Activated naive CD8-positive, alpha-beta T cell treated with anti-CD3 and anti-CD28 coated beads, Interleukin-2, amount 10 ng/mL, durations not matched to agents 7 days and 5 days (primary cell): ENCODE measurements at places on chromosomes 3 and 15.
A peak's percentile ranks its signal among the peaks of the same experiment; 100 is the strongest.

GRCh38 chr3:133928136-133928893, 32.6 kb upstream of the RAB6B start:
- peak overlapping the region; percentile 63 for H3K4me3 ChIP-seq
- H3K36me3 ChIP-seq = no peaks in the 10 kb centered on the region
- H3K4me1 ChIP-seq = peaks cover 5% of the 10 kb centered on the region
- no peak for DNase-seq
- no peak overlapping the region for H3K27ac ChIP-seq

DNA sequence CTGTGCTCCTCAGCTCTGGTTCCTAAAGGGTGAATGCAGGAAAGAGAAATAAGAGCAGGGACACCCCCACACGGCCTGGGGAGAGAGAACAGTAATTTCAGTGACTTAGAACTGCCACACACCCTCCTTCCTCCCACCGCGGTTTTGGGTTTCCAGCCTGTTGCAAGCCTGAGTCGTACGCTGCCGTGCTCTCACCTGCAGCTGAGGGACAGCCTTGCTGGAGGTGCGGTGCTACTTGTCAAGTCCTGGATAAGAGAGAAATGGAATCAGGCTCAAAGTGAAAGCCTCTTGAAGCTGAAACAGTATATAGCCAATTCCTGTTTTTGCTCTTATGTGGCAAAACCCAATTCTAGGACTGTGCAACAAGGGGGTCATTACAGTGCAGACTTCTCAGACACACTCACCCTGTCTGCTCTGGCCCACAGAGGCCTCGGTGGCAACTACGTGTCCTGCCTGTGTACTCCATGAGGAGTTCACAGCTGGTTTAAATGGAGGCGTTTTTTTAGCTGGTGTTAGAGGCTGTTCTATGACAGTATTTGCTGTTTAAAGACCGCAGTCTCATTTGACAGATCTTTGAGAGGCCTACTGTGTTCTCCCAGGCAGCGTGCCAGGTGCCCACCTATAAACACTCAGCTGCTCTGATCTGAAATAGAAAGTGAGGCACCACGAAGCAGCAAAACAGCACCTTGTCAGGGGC, 42.9 kb downstream of the TBC1D2B start:
- peak overlapping the region; percentile 69 for H3K4me3 ChIP-seq
- H3K27ac ChIP-seq = peak overlapping the region; percentile 71
- H3K4me1 ChIP-seq = peaks cover 68% of the 10 kb centered on the region
- peak; percentile 77 for DNase-seq
- H3K36me3 ChIP-seq = peaks cover 32% of the 10 kb centered on the region

DNA sequence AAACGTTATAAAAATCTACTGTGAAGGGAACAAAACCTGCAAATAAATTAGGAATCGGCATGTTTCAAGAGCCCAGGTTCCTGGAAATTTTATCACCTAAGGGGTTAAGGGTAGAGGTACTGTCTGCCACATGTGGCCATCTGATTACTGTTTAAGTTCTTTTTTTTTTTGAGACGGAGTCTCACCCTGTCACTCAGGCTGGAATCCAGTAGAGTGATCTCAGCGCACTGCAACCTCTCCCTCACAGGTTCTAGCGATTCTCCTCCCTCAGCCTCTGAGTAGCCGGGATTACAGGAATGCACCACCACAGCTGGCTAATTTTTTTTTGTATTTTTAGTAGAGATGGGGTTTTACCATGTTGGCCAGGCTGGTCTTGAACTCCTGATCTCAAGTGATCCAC, 35.8 kb downstream of the UQCC5 start:
- H3K4me3 ChIP-seq = no peak overlapping the region
- H3K4me1 ChIP-seq = no peaks in the 10 kb centered on the region

DNA sequence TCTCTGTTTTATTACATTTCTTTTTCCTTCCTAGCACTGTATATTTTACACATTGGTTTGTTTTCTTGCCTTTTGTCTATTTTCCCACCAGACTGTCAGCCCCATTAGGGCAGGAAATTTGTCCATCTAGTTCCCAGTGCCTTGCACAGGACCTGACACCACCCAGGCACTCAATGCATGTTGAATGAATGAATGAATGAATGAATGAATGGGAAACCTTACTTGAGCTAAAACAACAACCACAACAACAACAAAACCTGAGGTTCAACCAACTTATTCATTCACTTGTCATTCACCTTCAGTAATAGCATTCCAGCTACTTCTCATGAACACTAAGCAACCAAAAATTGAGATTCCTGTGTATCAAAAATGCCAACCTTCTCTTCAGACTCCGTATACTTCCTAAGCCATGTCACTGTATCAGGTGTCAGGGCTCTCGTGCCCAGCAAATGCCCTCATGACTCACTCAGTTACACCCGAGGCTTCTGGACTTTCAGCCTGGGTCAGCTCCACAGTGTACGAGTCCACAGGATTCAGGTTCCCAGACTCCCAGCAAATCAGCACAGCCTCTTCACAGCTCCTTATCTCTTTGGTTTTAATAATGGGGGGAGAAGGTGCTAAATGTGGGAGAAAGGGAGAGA, 37.3 kb downstream of the FSD2 start:
- H3K36me3 ChIP-seq = peaks cover 25% of the 10 kb centered on the region
- DNase-seq = no peak
- H3K27me3 ChIP-seq = peaks cover 2% of the 10 kb centered on the region
- peaks cover 6% of the 10 kb centered on the region for H3K4me1 ChIP-seq
- H3K27ac ChIP-seq = no peak overlapping the region
- H3K4me3 ChIP-seq = no peak overlapping the region

GRCh38 chr3:53473422-53473821, 21.0 kb upstream of the CACNA1D start:
- H3K27me3 ChIP-seq = peaks cover 50% of the 10 kb centered on the region
- no peaks in the 10 kb centered on the region for H3K4me1 ChIP-seq
- H3K36me3 ChIP-seq = no peaks in the 10 kb centered on the region
- H3K4me3 ChIP-seq = no peak overlapping the region
- H3K27ac ChIP-seq = no peak overlapping the region

- DNase-seq = peak; percentile 10
- no peaks in the 10 kb centered on the region for H3K4me1 ChIP-seq
- H3K27ac ChIP-seq = no peak overlapping the region
- no peak overlapping the region for H3K4me3 ChIP-seq
Observed at GRCh38 chr3:14520967-14521366, 19.2 kb downstream of the GRIP2 start.

DNA sequence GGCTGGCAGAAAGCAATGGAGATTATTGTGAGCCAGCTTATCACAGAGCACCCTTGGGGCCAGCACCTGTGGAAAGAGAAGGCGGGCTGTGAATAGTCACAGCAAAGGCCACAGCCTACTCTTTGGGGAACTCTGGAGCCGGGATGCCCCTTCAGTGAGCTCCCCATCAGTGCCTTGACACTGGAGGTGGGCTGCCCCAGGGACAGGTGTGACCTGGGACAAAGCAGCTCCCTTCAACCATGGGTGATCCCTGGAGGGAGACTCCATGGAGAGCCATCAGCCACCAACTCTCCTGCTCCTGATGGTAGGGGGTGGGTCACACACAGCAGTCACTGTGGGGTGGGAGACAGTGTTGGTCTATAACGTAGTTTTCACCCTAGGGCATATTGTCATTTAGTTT, 5.8 kb downstream of the TTC21A start:
- H3K27ac ChIP-seq = no peak overlapping the region
- no peak for DNase-seq
- peaks cover 14% of the 10 kb centered on the region for H3K4me1 ChIP-seq
- H3K4me3 ChIP-seq = no peak overlapping the region
- H3K36me3 ChIP-seq = no peaks in the 10 kb centered on the region

GRCh38 chr3:197203714-197204146, 94.7 kb downstream of the DLG1 start:
- no peak overlapping the region for H3K27ac ChIP-seq
- no peaks in the 10 kb centered on the region for H3K27me3 ChIP-seq
- peaks cover 10% of the 10 kb centered on the region for H3K4me1 ChIP-seq
- peaks cover 5% of the 10 kb centered on the region for H3K36me3 ChIP-seq

DNA sequence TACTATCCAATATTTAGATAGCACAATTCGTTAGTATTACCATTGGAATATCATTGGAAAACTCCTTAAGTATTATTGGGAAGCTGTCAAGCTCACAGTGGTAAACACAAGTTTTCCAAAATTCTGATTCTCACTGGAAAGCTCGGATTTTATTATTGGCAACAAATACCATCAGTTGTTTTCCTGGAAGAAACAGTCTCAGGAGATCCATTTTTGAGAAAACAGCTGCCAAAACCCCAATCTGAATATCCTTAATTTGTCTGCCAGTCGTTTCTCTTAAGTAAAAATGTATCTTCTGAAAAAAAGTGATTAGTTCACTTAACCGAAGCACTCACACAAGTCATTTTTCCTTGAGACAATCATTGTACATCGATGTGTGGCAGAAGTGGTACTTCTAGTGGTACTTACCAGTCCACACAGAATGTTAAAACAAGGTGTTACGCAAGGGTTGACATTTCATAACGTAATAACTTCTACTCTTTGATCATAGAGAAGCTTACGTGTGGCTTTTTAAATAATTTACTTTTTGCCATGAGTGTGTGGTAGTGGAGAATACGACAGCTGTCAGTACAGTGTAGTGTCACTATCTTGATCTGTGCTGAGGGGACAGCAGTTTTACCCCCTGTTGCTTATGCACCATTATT, 74.9 kb downstream of the FAM43A start:
- no peak overlapping the region for H3K4me3 ChIP-seq
- no peak for DNase-seq
- H3K36me3 ChIP-seq = no peaks in the 10 kb centered on the region

GRCh38 chr3:142817356-142817755, 71.5 kb downstream of the PCOLCE2 start:
- H3K27me3 ChIP-seq = peaks cover 24% of the 10 kb centered on the region
- no peak for DNase-seq
- no peaks in the 10 kb centered on the region for H3K4me1 ChIP-seq
- no peaks in the 10 kb centered on the region for H3K36me3 ChIP-seq
- no peak overlapping the region for H3K27ac ChIP-seq
- no peak overlapping the region for H3K4me3 ChIP-seq

- H3K36me3 ChIP-seq = no peaks in the 10 kb centered on the region
- DNase-seq = no peak
- no peaks in the 10 kb centered on the region for H3K4me1 ChIP-seq
- no peak overlapping the region for H3K27ac ChIP-seq
- no peaks in the 10 kb centered on the region for H3K27me3 ChIP-seq
- no peak overlapping the region for H3K4me3 ChIP-seq
Observed at GRCh38 chr3:88785841-88786240, 321.6 kb upstream of the EPHA3 start.

DNA sequence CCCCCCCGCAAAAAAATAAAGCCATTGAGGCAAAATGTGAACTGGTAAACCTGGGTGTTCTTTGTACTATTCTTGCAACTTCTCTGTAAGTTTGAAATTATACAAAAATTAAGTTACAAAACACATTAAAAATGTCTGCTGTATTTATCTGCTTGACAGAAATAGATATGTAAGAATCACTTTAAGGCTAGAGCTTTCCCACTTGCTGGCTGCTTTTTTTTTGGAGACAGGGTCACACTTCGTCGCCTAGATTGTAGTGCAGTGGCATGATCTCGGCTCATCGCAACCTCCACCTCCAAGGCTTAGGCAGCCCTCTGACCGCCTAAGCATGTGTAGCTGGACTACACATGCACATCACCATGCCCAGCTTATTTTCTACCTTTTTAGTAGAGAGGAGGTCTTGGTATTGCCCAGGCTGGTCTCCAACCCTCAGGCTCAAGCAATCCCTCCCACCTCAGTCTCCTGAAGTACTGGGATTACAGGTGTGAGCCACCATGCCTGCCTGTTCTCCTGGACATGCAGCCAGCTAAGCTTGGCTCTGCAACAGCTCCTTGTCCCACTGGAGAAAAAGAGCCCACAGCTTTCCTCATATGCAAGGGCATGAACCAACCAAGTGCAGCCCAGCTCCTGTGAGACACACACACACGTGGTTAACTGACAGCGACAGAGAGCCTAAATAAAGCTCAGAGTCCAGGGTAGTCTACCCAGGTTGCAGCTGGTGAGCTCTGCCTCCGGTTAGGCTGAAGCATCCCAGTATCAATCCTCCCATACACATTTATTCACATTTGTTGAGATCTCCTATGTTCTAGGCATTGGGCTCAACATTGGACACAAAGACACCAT, 4.5 kb downstream of the RPS17 start:
- H3K27ac ChIP-seq = peak overlapping the region; percentile 40
- peaks cover 41% of the 10 kb centered on the region for H3K36me3 ChIP-seq
- no peak for DNase-seq

GRCh38 chr3:9399746-9400145, 2.3 kb downstream of the SETD5 start:
- H3K27ac ChIP-seq = peak overlapping the region; percentile 20
- no peaks in the 10 kb centered on the region for H3K27me3 ChIP-seq
- peak overlapping the region; percentile 98 for H3K4me3 ChIP-seq
- H3K36me3 ChIP-seq = peaks cover 21% of the 10 kb centered on the region
- peaks cover 47% of the 10 kb centered on the region for H3K4me1 ChIP-seq
- DNase-seq = no peak

- no peaks in the 10 kb centered on the region for H3K27me3 ChIP-seq
- DNase-seq = no peak
- no peak overlapping the region for H3K27ac ChIP-seq
- no peaks in the 10 kb centered on the region for H3K4me1 ChIP-seq
- no peak overlapping the region for H3K4me3 ChIP-seq
Observed at GRCh38 chr15:35833581-35833980, 287.6 kb upstream of the DPH6 start.

DNA sequence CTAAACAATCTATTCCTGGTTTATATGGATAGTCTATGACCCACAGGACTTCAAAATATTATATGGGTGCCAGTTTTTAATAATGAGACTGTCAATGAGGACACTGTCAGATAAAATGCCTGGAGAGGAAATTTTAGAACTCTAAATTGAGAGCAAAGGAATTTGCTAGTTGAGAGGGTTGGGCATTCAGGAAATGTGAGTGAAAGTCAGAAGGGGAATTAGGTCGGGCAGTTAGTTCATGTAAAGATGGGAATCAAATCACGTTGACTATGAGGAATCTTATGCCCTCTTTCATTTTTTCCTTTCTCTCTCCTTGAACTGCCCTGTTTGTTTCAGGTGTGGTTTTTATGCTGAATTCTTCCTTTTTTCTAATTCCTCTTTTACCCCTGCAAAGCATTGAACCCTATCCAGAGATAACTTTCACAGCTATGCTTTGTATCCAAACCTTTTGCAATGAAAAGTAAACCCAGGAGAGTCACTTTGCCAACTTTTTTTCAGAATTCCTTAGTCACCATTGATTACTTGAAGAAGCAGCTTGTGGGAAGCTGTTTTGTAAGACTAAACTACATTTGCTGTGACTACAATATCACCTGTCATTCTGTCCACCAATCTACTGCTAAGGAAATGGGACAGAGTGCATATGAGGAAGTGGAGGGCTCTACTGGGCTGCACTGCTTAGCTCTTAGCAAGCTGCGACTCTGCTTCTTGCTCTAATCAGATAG, 27.8 kb downstream of the CHP1 start:
- H3K4me3 ChIP-seq = no peak overlapping the region
- peaks cover 13% of the 10 kb centered on the region for H3K36me3 ChIP-seq
- H3K27ac ChIP-seq = no peak overlapping the region

GRCh38 chr3:150968341-150969035, 4.0 kb downstream of the CLRN1 start:
- DNase-seq = no peak
- no peaks in the 10 kb centered on the region for H3K36me3 ChIP-seq
- H3K27me3 ChIP-seq = peaks cover 11% of the 10 kb centered on the region
- H3K4me3 ChIP-seq = no peak overlapping the region
- H3K4me1 ChIP-seq = no peaks in the 10 kb centered on the region
- H3K27ac ChIP-seq = no peak overlapping the region
